ENCODE measurements at places on chromosomes 13 and 19.

DNA sequence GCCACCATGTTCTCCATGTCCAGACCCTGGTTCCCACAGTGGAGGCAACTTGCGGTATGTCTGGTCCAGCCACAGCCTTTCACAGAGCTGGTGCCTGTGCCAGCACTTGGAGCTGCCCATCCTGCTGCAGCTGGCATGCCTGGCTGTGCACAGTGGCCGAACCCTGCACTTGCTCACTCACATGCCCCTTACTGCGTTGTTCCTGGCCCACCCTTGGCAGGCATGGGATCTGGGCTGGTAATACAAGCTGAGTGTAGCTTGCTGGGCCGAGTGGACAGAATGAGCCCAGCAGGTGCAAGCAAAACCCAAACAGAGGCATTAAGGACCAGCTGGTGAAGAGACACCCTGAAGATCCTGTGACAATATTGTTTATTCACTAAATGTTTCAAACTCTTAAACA lies 583.9 kb upstream of the SLITRK6 start:
- DNase-seq: no peak

- DNase-seq: no peak
Observed at GRCh38 chr13:41701676-41702075, 244.3 kb downstream of the RGCC start.

GRCh38 chr19:16380314-16380695 lies 55.7 kb downstream of the KLF2 start:
- DNase-seq: no peak

GRCh38 chr13:97535614-97536013 lies 101.6 kb downstream of the RAP2A start:
- DNase-seq: no peak

- DNase-seq: peak; percentile 24
Observed at GRCh38 chr13:113207890-113208420, 514 bp downstream of the PCID2 start.

DNA sequence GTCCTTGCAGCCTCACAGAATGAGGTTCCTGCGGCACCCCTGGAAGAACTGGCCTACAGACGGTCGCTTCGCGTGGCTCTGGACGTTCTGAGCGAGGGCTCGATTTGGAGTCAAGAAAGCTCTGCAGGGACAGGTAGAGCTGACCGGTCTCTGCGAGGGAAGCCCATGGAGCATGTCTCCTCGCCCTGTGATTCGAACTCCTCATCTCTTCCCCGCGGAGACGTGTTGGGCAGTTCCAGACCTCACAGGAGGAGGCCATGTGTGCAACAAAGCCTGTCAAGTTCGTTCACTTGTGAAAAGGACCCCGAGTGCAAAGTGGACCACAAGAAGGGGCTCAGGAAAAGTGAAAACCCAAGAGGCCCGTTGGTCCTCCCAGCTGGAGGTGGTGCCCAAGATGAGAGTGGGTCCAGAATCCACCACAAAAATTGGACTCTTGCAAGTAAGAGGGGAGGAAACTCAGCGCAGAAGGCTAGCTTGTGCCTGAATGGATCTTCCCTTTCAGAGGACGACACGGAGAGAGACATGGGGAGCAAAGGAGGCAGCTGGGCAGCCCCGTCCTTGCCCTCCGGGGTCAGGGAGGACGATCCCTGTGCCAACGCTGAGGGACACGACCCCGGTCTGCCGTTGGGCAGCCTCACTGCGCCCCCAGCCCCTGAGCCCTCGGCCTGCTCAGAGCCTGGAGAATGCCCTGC lies 23.4 kb upstream of the NDUFS7 start:
- DNase-seq: no peak

GRCh38 chr19:39841041-39841440 lies 5.1 kb downstream of the FBL start:
- no peak for DNase-seq

DNA sequence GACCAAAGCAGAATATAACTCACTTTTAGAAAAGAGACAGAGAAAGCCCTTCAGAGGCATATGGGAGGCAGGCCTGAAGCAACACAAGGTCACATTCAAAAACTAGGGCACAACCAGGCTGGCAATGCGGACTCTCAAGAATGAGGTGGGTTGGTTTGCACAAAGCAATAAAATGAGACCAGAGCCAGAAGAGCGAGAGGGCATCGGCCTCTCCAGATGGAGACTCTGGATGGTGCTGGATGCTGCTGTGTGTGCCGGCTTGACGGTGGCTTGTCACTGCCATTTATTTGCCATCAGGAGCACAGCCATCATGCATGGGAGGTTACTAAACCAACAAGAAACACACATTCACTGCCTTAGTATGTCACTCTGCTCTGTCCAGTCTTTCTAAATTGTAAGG lies 649.4 kb downstream of the DIAPH3 start:
- no peak for DNase-seq

GRCh38 chr19:48925240-48925843 lies 8.2 kb upstream of the DHDH start:
- DNase-seq: peak; percentile 17

DNA sequence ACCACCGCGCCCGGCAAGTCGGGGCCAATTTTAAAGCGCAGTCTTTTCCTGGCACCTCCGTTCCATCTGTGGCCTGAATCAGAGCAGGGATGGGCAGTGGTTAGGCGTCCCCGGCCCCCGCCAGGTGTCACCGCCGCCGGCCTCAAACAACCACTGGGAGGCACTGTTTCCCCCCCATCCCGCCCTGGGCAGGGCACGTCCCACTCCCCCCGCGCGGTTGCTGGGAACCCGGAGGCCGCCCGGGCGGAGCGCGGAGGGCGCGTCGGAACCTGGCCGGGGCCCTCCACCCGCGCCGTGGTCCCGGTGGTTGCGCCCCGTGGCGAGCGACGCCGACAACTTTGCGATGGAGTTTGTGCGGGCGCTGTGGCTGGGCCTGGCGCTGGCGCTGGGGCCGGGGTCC lies at the start of gene GRIN3B:
GRIN3B (plus strand) TSS at position 325 of the 400 bp plus-strand sequence; CDS start at position 344, 19 bp downstream.
- peak; percentile 83 for DNase-seq

DNA sequence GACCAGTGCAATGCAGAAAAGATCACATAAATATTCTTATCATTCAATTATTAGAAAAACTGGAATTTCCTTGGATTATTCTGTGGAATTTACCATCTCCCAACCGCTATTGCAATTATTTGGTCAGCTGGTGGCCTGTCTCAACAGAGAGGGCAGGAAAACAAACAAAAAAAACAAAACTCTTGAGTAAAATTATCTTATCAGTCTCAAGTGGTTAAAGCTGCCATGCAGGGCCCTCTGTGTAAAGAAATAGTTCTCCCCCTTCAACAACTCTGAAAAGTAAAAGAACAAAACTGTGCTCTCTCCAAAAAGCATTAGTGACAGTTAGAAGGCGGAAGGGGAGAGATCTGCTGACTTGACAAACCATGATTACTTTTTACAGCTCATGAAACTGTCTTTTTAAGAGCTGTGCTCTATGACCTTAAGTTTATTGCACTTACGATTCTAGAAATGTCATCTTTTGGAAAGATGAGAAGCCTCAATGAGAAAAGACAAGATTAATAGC lies 152.3 kb downstream of the DLEU7 start:
- no peak for DNase-seq

DNA sequence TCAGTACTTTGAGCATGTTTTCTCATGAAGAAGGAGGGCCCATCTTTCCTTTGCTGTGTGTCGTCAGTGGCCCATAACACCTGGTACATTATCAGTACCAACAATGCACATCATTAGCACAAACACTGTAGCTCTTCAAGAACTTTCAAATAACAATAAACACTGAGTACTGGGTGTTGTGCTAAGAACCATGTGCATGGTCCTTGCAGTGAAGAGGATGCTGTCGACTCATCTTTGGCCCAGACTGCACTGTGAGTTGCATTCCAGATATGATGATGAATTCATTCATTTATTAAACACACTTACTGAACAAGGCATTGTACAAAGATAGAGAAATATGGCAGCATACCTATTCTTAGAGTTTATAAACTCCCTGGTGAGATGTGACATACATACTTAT lies 55.8 kb downstream of the FLT3 start:
- no peak for DNase-seq

GRCh38 chr13:48258002-48258401 lies 25.0 kb downstream of the ITM2B start:
- DNase-seq: no peak

All from activated CD4-positive, alpha-beta T cell treated with anti-CD3 and anti-CD28 coated beads for 48 hours (primary cell).